Testis (tissue), 5 donors: ENCODE measurements at places on chromosomes 3 and 15. TPM values are rescaled to one million over a fixed set of nuclear protein-coding genes. Genes with fewer than 3 reads are reported as not detected.

DNA sequence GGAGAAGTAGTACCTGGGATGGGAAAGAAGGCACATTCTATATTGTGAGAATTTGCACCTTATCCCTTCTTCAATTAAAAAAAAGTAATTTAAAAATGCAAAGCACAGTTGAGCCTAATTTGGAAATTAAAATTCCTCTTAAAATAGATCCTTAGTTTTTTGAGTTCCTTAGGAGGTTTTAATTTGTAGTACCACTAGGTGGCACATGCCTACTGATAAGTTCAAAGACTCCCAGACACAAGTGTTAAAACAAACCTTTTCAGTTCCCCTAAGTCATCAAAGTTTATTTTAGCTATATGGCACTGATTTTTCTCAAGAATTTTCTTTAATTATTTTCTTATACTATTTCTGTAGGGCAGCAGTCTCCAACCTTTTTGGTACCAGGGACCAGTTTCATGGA lies 127.6 kb upstream of the AZI2 start:
- no peak overlapping the region for H3K4me3 ChIP-seq
- H3K36me3 ChIP-seq = no peaks in the 10 kb centered on the region
- no peaks in the 10 kb centered on the region for H3K27me3 ChIP-seq
- no peaks in the 10 kb centered on the region for H3K4me1 ChIP-seq
- no peak overlapping the region for H3K27ac ChIP-seq

GRCh38 chr15:45795440-45796069 lies 160.7 kb downstream of the SQOR start:
- no peaks in the 10 kb centered on the region for H3K4me1 ChIP-seq
- H3K36me3 ChIP-seq = no peaks in the 10 kb centered on the region
- peak; percentile 43 for DNase-seq
- no peak overlapping the region for H3K27ac ChIP-seq

DNA sequence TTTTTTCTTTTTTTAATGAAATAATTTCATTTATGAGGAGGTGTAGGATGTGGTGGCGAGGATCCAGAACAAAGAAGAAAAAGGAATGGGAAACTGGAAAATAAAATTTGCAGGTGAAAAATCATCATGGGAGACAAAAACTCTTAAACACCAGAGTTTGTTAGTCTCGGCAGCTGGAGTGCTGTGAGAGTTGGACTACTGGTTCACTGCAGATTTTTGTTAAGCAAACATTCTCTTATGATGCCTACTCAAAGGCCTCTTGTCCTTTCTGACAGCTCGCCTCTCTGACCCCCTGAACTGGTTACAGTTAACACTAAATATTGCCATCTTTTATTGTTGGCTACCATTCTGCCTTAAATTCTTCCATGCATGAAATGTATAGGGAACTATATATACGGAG lies 152.4 kb upstream of the DPH6 start:
- H3K27ac ChIP-seq = no peak overlapping the region
- no peak overlapping the region for H3K4me3 ChIP-seq
- H3K27me3 ChIP-seq = no peaks in the 10 kb centered on the region
- H3K36me3 ChIP-seq = no peaks in the 10 kb centered on the region
- no peak for DNase-seq

- no peaks in the 10 kb centered on the region for H3K27me3 ChIP-seq
- no peak overlapping the region for H3K27ac ChIP-seq
- no peaks in the 10 kb centered on the region for H3K4me1 ChIP-seq
- no peak for DNase-seq
- no peaks in the 10 kb centered on the region for H3K36me3 ChIP-seq
Observed at GRCh38 chr3:123365450-123366143, 83.3 kb downstream of the ADCY5 start.

GRCh38 chr15:69951256-69951897 lies 146.3 kb downstream of the TLE3 start:
- no peak overlapping the region for H3K27ac ChIP-seq
- no peaks in the 10 kb centered on the region for H3K27me3 ChIP-seq
- H3K4me1 ChIP-seq = no peaks in the 10 kb centered on the region
- no peak for DNase-seq
- H3K4me3 ChIP-seq = no peak overlapping the region
- H3K36me3 ChIP-seq = no peaks in the 10 kb centered on the region

DNA sequence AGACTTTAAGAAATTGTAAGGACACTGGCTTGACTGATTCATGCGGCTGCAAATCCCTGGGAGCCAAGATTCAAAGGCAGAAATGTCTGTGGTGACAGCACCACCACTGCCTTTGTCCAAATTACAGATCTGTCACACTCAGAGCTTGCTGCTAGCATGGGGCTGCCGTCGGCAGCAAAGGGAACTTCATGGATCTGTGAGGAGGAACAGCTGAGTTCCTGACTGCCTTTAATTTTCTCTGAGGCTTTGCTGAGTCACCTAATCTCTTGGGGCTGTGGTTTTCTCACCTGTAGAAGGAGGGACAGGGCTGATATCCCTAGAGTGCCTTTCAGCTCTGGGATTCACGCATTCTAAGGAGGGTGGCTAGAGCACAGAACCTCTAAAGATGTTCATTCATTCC lies 4.1 kb upstream of the PAK6 start:
- no peaks in the 10 kb centered on the region for H3K36me3 ChIP-seq
- H3K27ac ChIP-seq = no peak overlapping the region
- DNase-seq = no peak
- H3K4me1 ChIP-seq = peaks cover 23% of the 10 kb centered on the region
- no peaks in the 10 kb centered on the region for H3K27me3 ChIP-seq

- no peak overlapping the region for H3K27ac ChIP-seq
- H3K4me3 ChIP-seq = no peak overlapping the region
- H3K36me3 ChIP-seq = no peaks in the 10 kb centered on the region
Observed at GRCh38 chr3:62615258-62615849, 242.0 kb upstream of the FEZF2 start.

DNA sequence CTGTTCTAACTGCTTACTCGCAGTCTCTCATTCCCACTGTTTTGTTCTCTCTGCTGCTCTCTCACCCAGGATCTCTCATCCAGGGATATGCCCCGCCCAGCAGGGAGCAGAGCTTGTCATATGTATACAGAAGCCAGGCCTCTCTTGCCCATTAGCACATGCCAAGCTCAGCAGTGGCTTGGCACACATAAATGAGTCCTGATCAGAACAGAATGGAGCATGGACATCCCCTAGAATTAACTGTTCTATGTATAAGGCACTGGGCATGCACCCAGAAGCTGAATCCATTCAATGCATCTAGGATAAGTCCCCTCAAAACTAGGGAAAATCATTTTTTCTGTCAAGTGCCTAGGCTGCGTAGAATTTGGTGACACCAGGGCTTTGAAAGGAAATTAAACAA lies 61.6 kb downstream of the IGSF11 start:
- no peaks in the 10 kb centered on the region for H3K36me3 ChIP-seq
- H3K27me3 ChIP-seq = no peaks in the 10 kb centered on the region
- H3K4me1 ChIP-seq = no peaks in the 10 kb centered on the region
- no peak overlapping the region for H3K27ac ChIP-seq

DNA sequence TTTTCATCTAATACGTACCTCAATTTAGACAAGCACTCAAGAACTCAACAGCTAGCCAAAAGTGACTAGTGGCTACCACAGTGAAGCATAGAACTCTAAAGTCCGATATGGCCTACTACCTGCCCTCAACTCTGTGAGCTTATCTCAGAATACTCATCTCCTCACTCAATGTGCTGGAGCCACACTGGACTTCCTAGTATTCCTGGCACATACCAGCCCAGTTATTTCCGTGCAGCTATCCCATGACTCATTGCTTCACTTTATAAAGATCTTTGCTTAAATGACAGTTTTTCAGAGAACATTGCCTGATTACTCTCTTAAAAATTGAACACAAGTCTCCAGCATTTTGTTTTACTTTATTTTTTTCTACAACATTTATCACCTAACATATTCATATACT lies 524.7 kb downstream of the PYDC2 start:
- H3K27me3 ChIP-seq = no peaks in the 10 kb centered on the region
- no peak for DNase-seq
- no peak overlapping the region for H3K4me3 ChIP-seq
- no peaks in the 10 kb centered on the region for H3K36me3 ChIP-seq
- no peaks in the 10 kb centered on the region for H3K4me1 ChIP-seq

DNA sequence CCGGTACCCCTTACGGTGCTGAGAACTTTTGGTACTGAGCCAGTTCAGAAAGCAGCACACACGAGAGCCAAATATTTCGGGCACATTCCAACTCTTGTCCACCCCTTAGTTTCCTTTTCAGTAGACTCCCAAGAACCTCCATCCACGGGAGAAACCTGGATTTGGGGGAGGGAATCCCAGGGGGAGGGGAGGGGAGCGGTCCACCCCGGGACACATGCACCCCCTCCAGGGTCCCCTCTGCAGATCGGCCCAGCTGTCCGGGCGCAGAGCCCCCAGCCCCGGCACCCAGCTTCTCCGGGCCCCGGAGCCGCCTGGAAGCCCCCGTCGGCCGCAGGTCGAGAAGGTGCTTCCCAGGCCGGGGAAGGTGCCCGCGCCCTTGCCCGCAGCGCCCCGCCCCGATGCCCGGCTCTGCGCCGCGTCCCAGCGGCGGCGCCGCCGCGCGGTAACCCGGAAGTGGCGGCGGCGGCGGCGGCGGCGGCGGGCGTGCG lies 455 bp upstream of the ABHD17C start:
- no peaks in the 10 kb centered on the region for H3K27me3 ChIP-seq
- DNase-seq = peak; percentile 17
- H3K4me1 ChIP-seq = peaks cover 17% of the 10 kb centered on the region
- no peaks in the 10 kb centered on the region for H3K36me3 ChIP-seq
- H3K27ac ChIP-seq = peak overlapping the region; percentile 79
- peak overlapping the region; percentile 71 for H3K4me3 ChIP-seq

DNA sequence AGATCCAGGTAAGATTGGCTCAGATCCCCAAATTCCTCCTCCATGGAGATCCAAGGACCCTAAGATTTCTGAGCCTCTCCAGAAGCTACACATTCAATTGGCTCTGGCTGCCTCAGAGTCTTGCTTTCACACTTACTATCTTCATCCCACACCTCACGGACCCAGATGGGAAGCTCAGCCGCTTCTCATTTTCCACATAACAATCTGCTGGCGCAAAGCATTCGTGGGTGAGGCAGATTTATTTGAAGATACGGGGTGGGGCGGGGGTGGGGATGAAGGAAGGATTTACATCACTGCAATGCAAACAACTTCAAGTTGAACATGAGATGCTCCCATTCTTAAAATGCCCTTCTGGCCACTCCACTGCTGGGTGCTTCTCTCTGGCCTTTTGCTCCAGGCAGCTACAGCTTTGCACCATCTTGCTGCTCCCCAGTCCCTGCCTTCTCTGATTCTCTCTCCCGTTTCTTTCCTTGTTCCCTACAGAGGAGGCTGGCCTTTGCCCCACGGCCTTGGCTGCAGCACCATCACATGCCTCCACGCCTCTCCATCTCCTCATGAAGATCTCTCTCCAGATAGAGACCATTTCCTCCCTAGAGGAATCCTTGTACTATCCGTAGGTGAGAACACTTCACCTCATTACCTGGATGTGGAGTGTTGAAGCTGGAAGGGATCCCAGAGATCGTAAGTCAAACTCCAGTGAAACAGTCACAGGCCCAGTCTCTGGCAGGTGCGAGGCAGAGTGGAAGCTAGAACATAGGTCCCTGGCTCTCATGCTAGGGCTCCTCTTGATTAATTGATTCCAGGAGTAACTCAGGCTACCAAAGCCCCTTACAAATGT lies 175.9 kb downstream of the RPLP1 start:
- no peak overlapping the region for H3K4me3 ChIP-seq
- H3K4me1 ChIP-seq = peaks cover 3% of the 10 kb centered on the region
- no peak overlapping the region for H3K27ac ChIP-seq
- no peaks in the 10 kb centered on the region for H3K27me3 ChIP-seq
- DNase-seq = no peak

DNA sequence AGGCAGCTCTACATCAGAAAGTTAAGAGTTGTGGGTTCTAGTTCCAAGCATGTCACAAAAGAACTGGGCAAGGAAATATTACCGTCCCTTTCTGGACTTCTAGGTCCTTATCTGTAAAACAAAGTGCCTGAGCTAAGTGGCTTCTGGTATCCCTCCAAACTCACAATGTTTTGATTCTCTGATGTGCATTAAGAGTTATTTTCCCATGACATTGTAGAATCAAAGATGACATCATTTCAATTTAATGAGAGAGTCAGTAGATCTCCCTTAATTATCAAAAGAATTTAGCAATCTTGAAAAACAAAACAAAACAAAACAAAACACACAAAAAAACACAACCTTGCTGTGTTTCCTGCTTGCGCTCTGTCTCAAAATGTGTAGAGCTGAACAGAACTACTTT lies 88.7 kb downstream of the DUT start:
- H3K4me1 ChIP-seq = peaks cover 11% of the 10 kb centered on the region
- H3K4me3 ChIP-seq = no peak overlapping the region
- H3K36me3 ChIP-seq = no peaks in the 10 kb centered on the region
- no peak overlapping the region for H3K27ac ChIP-seq
- H3K27me3 ChIP-seq = no peaks in the 10 kb centered on the region

- H3K4me3 ChIP-seq = no peak overlapping the region
- DNase-seq = no peak
- H3K27ac ChIP-seq = no peak overlapping the region
- H3K36me3 ChIP-seq = no peaks in the 10 kb centered on the region
- H3K4me1 ChIP-seq = peaks cover 6% of the 10 kb centered on the region
Observed at GRCh38 chr3:52323526-52324295, 7.6 kb downstream of the DNAH1 start.

- no peaks in the 10 kb centered on the region for H3K36me3 ChIP-seq
- no peak overlapping the region for H3K27ac ChIP-seq
- DNase-seq = no peak
- H3K4me1 ChIP-seq = no peaks in the 10 kb centered on the region
- H3K4me3 ChIP-seq = no peak overlapping the region
- no peaks in the 10 kb centered on the region for H3K27me3 ChIP-seq
Observed at GRCh38 chr3:106403371-106404145, 534.7 kb upstream of the CBLB start.

DNA sequence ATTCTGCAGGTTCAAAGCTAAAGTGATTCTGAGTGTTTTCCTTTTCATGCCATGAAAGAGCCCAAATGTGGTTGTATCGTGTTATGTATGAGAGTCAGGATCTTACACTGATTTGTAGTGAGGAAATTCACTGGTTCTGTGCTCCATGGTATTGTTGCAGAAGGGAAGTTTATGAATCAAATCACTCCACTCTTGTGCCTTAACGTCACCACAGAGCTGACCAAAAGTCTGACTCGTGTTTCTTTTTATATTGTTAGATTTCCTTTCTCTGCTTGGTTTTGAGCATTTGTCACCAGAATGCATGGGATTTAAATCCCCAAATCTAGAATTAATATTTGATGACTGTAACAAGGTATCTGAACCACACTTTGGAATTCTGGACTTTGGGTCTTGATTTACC lies 29.1 kb upstream of the SLC30A4 start:
- DNase-seq = no peak
- no peaks in the 10 kb centered on the region for H3K4me1 ChIP-seq
- no peak overlapping the region for H3K27ac ChIP-seq
- no peaks in the 10 kb centered on the region for H3K36me3 ChIP-seq
- H3K27me3 ChIP-seq = no peaks in the 10 kb centered on the region

- H3K36me3 ChIP-seq = no peaks in the 10 kb centered on the region
- no peak for DNase-seq
- H3K4me1 ChIP-seq = no peaks in the 10 kb centered on the region
- no peaks in the 10 kb centered on the region for H3K27me3 ChIP-seq
- H3K4me3 ChIP-seq = no peak overlapping the region
Observed at GRCh38 chr3:77329116-77329515, 289.2 kb downstream of the ROBO2 start.

GRCh38 chr15:63246691-63247469 lies 30.5 kb upstream of the APH1B start:
- H3K27ac ChIP-seq = no peak overlapping the region
- H3K36me3 ChIP-seq = no peaks in the 10 kb centered on the region
- no peaks in the 10 kb centered on the region for H3K27me3 ChIP-seq
- no peak for DNase-seq
- H3K4me1 ChIP-seq = no peaks in the 10 kb centered on the region

The FOXP1 gene
- 37.8 TPM for polyA plus RNA-seq

The WDR72 gene
- polyA plus RNA-seq = 1.9 TPM

The GOLGA8B gene
- 50.5 TPM for polyA plus RNA-seq

The STRA6 gene
- polyA plus RNA-seq = 14.1 TPM

The CSPG5 gene
- 4.9 TPM for polyA plus RNA-seq

The THAP10 gene
- 6.1 TPM for polyA plus RNA-seq
